ENCODE measurements at places on chromosomes 2 and 18. TPM values are rescaled to one million over a fixed set of nuclear protein-coding genes. Genes with fewer than 3 reads are reported as not detected.

GRCh38 chr2:24339856-24340262 is 20.5 kb downstream of the ITSN2 start:
- H3K4me1 ChIP-seq: peaks cover 67% of the 10 kb centered on the region
- H3K4me3 ChIP-seq: no peak overlapping the region

DNA sequence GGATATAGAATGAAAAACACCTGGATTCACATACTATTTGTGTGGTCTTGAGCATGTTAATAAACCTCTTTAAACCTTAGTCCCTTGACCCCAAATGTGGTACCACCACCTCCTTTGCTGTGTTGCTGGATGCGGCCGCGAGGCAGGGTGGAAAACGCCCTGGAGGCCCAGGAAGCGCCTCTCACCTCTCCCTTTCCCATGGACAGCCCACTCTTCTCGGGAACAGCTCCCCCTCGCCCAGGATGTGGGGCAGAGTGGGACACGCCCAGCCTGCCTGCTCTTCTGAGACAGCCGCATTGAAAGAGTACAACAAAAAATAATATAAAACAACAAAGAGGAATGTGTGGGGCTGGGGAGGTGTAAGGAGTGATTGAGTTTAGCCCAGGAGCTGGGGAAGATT is 549.0 kb upstream of the ID2 start:
- no peaks in the 10 kb centered on the region for H3K4me1 ChIP-seq
- H3K27ac ChIP-seq: no peak overlapping the region
- no peaks in the 10 kb centered on the region for H3K27me3 ChIP-seq

DNA sequence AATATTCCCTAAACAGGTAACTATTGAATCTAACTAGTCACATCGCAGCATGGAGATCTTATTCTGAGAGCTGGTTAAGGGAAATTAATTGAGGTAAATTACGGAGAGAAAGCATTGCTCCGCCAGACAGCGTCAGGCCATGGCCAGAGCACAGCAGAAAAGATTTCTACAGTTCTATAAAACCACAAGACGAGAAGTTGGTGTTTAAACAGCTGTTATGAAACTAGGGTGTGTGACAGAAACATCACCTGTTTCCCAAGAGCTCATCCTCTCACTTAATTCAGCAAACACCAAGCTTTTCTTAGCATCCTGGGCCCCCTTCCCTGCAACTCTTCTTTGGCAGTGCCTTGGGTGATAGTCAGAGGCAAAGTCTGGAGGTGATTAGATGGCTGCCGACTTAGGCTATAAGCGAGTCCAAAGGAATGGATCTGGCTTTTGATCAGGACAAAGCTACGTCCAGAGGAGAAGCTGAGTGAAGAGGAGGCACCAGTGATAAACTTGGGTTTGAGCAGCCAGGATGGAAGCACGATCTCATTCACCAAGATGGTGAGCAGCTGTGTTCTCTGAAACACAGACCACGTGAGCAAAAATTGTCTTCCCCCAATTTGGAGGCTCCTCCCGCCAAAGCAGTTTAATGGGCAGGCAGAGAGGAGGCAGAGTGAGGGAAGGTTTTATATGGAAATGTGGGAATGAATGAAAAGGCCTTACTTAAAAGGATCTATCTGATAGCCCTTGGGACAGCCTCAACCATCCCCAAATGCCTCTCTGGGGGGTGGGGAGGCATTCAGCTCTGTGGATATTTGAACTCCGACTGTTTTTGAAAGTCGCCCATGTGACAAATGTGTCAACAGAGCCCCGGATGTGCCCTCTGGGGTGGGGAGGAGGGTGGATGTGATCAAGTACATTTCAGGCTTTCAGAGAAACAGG is 57.8 kb downstream of the PKDCC start:
- DNase-seq: peak; percentile 79
- no peaks in the 10 kb centered on the region for H3K27me3 ChIP-seq
- H3K4me1 ChIP-seq: peaks cover 65% of the 10 kb centered on the region

GRCh38 chr2:4838626-4839025 is 853.6 kb upstream of the SOX11 start:
- no peak overlapping the region for H3K27ac ChIP-seq
- H3K36me3 ChIP-seq: no peaks in the 10 kb centered on the region
- no peaks in the 10 kb centered on the region for H3K4me1 ChIP-seq
- H3K27me3 ChIP-seq: no peaks in the 10 kb centered on the region
- no peak for DNase-seq

GRCh38 chr2:1997409-1997808 is 253.1 kb upstream of the PXDN start:
- no peak overlapping the region for H3K4me3 ChIP-seq
- peaks cover 11% of the 10 kb centered on the region for H3K27me3 ChIP-seq
- H3K27ac ChIP-seq: no peak overlapping the region

GRCh38 chr2:153163055-153163454 is 315.5 kb downstream of the RPRM start:
- no peak for DNase-seq
- no peaks in the 10 kb centered on the region for H3K36me3 ChIP-seq
- no peaks in the 10 kb centered on the region for H3K4me1 ChIP-seq
- H3K27ac ChIP-seq: no peak overlapping the region

DNA sequence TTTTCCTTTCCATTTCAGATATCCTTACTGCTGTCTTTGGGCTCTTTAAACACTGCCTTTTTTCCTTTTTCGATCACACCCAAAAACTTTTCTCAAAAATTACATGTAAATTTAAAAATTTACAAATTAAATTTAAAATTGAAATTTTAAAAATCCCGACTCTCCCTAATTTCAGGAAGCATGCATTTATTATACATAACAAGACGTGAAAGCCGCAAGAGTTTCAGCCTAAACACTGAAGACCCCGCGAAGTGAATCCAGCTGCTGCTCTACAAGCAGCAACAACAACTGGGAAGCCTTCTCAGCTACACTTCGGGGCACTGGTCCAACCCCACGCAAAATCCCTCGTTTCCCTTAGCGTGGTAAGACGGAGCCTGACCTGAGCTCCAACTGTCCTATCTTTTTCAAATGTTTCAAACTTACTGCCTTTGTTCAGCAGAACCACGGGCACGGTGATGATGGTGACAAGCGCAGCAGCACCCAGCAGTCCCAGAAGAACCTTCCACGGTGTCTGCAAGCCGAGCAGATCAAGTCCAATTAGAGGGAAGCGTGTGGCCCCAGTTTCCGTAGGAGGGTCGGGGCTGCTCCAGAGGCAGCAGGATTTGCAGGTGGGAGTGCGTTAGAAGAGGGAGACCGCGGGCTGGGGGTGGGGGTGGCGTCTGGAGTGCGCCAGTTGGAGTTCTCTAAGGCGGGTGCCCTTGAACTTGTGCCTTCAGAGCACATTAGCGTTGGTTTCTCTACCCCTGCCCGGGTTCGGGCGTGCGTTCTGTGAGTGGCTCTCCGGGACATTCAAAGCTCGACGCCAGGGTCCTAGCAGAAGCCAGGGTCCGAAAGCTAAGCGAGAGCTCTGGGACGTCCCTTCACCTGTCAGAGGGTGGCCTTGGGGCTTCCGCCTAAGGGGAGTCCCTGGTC is 783 bp downstream of the DPP4 start:
- H3K36me3 ChIP-seq: no peaks in the 10 kb centered on the region
- peak overlapping the region; percentile 65 for H3K27ac ChIP-seq
- H3K27me3 ChIP-seq: no peaks in the 10 kb centered on the region
- peaks cover 12% of the 10 kb centered on the region for H3K4me1 ChIP-seq
- H3K4me3 ChIP-seq: peak overlapping the region; percentile 64

- no peaks in the 10 kb centered on the region for H3K36me3 ChIP-seq
- no peak for DNase-seq
- H3K4me1 ChIP-seq: no peaks in the 10 kb centered on the region
Observed at GRCh38 chr2:240284503-240285259, 144.2 kb upstream of the OTOS start.

DNA sequence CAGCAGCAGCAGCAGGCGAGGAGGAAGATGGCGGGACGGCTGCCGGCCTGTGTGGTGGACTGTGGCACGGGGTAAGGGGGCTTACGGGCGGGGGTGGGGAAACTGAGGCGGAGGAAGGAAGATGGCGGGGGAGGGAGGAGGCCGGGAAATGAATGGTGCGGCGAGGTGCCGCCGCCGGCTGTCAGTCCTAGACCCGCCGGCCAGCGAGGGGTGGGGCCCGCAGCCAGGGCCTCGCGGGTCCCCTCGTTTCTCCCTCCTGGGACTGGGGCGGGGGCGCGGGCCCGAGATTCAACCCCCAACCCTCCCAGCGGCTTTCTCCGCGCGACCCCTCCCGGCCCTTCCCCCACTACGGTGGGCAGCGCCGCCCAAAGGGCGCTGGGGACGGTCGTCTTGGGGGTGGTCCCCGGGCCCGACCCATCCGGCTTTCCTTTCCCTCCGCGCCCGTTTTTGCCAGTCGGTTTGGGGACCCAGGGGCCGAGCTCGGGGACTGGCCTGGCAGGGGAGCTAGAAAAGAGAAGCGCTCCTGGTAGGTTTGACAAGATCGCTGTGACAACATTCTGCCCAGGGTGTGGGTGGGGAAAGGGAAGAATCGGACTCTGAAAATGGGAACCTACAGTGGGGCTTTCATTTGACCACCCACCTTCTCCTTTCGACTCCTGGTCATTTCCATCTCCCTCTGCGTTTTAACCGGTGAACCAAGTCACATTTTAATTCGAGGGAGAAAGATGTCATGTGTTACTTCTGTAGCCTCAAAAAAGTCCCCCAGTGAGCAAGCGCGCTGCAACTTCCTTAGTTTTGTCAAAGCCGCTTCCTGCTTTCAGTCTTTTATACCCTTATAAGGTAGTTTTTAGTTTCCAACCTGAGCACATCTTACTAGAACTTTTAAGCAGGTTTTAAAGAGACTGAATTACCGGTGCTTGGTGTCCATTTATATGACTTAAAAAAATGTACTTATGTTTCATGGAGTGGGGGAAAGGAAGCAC is 655 bp downstream of the ACTR3 start:
- H3K27me3 ChIP-seq: no peaks in the 10 kb centered on the region
- DNase-seq: peak; percentile 78
- H3K4me3 ChIP-seq: peak overlapping the region; percentile 87
- H3K27ac ChIP-seq: peak overlapping the region; percentile 97
- peaks cover 80% of the 10 kb centered on the region for H3K4me1 ChIP-seq

GRCh38 chr18:79608999-79609461 is 70.6 kb upstream of the CTDP1 start:
- no peak overlapping the region for H3K27ac ChIP-seq
- no peaks in the 10 kb centered on the region for H3K36me3 ChIP-seq
- peaks cover 3% of the 10 kb centered on the region for H3K27me3 ChIP-seq
- no peak overlapping the region for H3K4me3 ChIP-seq
- peak; percentile 15 for DNase-seq

GRCh38 chr2:15472133-15472532 is 89.0 kb downstream of the NBAS start:
- no peaks in the 10 kb centered on the region for H3K27me3 ChIP-seq
- H3K4me1 ChIP-seq: no peaks in the 10 kb centered on the region
- H3K36me3 ChIP-seq: peaks cover 71% of the 10 kb centered on the region
- no peak for DNase-seq
- no peak overlapping the region for H3K27ac ChIP-seq

GRCh38 chr2:101360232-101360631 is 27.1 kb downstream of the CREG2 start:
- no peaks in the 10 kb centered on the region for H3K36me3 ChIP-seq
- no peaks in the 10 kb centered on the region for H3K27me3 ChIP-seq
- DNase-seq: no peak
- H3K27ac ChIP-seq: no peak overlapping the region
- no peaks in the 10 kb centered on the region for H3K4me1 ChIP-seq

- no peak for DNase-seq
- H3K27ac ChIP-seq: peak overlapping the region; percentile 91
- H3K36me3 ChIP-seq: peaks cover 11% of the 10 kb centered on the region
- peak overlapping the region; percentile 71 for H3K4me3 ChIP-seq
- H3K4me1 ChIP-seq: peaks cover 18% of the 10 kb centered on the region
Observed at GRCh38 chr2:66437109-66437690, 2.3 kb downstream of the MEIS1 start.

GRCh38 chr18:43863180-43863579 is 585.9 kb upstream of the SYT4 start:
- no peak overlapping the region for H3K27ac ChIP-seq
- H3K4me1 ChIP-seq: no peaks in the 10 kb centered on the region
- no peaks in the 10 kb centered on the region for H3K27me3 ChIP-seq
- no peak for DNase-seq

Gene NDUFS1
- total RNA-seq: 58.2 TPM

Gene RUFY4
- not detected for total RNA-seq

Gene C2orf78
- total RNA-seq: not detected

Gene HOXD13
- total RNA-seq: not detected

Gene SLC30A3
- total RNA-seq: 0.80 TPM

Gene TBR1
- not detected for total RNA-seq

Gene SMAD7
- total RNA-seq: 63.4 TPM

Data from lower lobe of right lung (tissue), 2 donors.